Activated B cell treated with CpG ODN at 0.5 μM for 24 hours (primary cell): ENCODE measurements at places on chromosomes 13 and 19. TPM values are rescaled to one million over a fixed set of nuclear protein-coding genes. Genes with fewer than 3 reads are reported as not detected.
A peak's percentile ranks its signal among the peaks of the same experiment; 100 is the strongest.

SYNGR4 gene
- total RNA-seq = not detected in 2 replicates

KLF1 gene
- 0.12 TPM in 1 of 2 replicates, not detected in the other for total RNA-seq

SACS gene
- 27.2 and 29.3 TPM in 2 replicates for total RNA-seq

DACT3 gene
- total RNA-seq = 0.49 and 0.75 TPM in 2 replicates

F2RL3 gene
- 0.58 and 0.83 TPM in 2 replicates for total RNA-seq

GRCh38 chr13:20566468-20566897 lies 474 bp upstream of the IFT88 start:
- H3K4me3 ChIP-seq = peak overlapping the region; percentile 92
- peaks cover 18% of the 10 kb centered on the region for H3K4me1 ChIP-seq
- no peak for DNase-seq
- H3K36me3 ChIP-seq = peaks cover 5% of the 10 kb centered on the region

- no peak for DNase-seq
- H3K27ac ChIP-seq = no peak overlapping the region
- H3K27me3 ChIP-seq = peaks cover 19% of the 10 kb centered on the region
- no peak overlapping the region for H3K4me3 ChIP-seq
- no peaks in the 10 kb centered on the region for H3K36me3 ChIP-seq
These were observed 140.5 kb downstream of the SLC7A1 start for GRCh38 chr13:29454931-29455481.

DNA sequence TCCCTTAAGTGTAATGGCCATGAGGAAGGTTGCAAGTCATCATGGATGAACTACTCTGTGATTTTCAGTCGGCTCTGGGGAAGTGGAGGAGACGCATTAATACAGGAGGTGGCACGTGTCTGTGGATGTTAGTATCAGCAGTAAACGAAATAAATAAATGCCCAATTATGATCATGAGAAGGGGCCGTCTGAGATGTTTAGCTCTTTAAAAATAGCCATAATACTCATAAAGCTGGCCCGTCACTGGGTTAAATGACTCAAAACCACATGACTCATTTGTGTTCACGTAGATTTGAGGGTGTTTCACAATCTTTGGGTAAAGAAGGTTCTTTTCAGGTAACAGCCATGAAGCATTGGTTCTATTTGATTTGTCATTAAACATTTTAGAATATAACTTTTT lies 620.6 kb downstream of the GPC6 start:
- DNase-seq = no peak
- no peaks in the 10 kb centered on the region for H3K27me3 ChIP-seq
- no peak overlapping the region for H3K27ac ChIP-seq
- no peak overlapping the region for H3K4me3 ChIP-seq

GRCh38 chr13:78129823-78130222 lies 211.2 kb upstream of the EDNRB start:
- no peaks in the 10 kb centered on the region for H3K36me3 ChIP-seq
- DNase-seq = no peak
- H3K27ac ChIP-seq = no peak overlapping the region
- peaks cover 18% of the 10 kb centered on the region for H3K27me3 ChIP-seq

DNA sequence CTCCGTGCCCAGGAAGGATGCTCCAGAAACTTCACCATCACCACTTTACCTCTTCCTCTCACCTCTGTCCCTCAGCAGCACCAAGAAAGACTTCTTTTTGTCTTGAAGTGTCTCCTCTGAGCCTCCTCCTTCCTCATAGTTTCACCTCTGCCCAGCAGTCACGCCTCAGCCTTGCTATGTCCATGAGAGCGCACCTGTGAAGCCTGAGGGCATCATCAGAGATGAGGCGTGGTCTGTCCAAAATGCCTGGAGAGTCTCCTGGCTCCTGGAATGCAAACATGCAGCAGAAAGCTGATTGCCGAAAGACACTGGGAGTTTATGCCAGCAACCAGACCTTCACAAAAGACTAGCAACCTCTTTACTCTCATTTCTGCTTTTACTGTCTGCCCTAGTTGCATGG lies 336.6 kb downstream of the TEX29 start:
- no peak for DNase-seq
- no peaks in the 10 kb centered on the region for H3K36me3 ChIP-seq

DNA sequence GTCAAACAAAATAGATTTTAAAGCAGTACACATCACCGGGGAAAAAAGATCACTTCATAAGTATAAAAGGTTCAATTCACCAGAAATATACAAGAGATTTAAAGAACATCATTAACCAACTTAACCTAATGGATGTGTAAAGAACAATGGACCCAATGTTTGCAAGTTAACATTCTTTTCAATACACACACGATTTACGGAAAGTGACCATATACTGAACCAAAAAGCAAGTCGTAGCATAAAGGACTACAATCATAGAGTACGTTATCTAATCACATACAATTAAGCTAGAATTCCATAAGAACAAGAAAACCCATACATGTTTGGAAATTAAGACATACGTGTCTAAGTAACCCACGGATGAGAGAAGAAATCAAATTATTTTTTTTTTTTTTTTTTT lies 9.6 kb downstream of the TGDS start:
- no peaks in the 10 kb centered on the region for H3K27me3 ChIP-seq
- no peak overlapping the region for H3K4me3 ChIP-seq
- peaks cover 65% of the 10 kb centered on the region for H3K36me3 ChIP-seq
- H3K4me1 ChIP-seq = peaks cover 4% of the 10 kb centered on the region
- no peak overlapping the region for H3K27ac ChIP-seq

- peak overlapping the region; percentile 94 for H3K27ac ChIP-seq
- H3K4me3 ChIP-seq = peak overlapping the region; percentile 99
- no peaks in the 10 kb centered on the region for H3K27me3 ChIP-seq
- DNase-seq = peak; percentile 44
- H3K4me1 ChIP-seq = peaks cover 55% of the 10 kb centered on the region
These were observed 4.1 kb downstream of the IER2 start for GRCh38 chr19:13154241-13154778.

DNA sequence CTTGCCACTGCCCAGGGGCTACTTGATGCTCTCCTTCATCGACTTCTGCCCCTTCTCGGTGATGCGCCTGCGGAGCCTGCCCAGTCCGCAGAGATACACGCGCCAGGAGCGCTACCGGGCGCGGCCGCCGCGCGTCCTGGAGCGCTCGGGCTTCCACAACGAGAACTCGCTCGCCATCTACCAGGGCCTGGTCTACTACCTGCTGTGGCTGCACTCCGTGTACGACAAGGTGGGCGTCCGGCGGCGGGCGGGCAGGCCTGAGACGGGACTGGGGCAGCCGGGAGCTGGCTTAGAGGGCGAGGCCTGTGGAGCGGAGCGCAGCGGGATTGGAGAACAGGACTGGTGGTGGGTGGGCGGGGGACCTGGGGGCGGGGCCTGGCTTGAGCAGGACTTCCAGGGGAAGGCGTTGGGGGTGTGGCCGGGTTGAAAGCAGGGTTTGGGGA lies 12.7 kb upstream of the PSMD8 start:
- peaks cover 19% of the 10 kb centered on the region for H3K4me1 ChIP-seq
- no peak overlapping the region for H3K27ac ChIP-seq
- no peaks in the 10 kb centered on the region for H3K36me3 ChIP-seq
- peak overlapping the region; percentile 85 for H3K4me3 ChIP-seq

DNA sequence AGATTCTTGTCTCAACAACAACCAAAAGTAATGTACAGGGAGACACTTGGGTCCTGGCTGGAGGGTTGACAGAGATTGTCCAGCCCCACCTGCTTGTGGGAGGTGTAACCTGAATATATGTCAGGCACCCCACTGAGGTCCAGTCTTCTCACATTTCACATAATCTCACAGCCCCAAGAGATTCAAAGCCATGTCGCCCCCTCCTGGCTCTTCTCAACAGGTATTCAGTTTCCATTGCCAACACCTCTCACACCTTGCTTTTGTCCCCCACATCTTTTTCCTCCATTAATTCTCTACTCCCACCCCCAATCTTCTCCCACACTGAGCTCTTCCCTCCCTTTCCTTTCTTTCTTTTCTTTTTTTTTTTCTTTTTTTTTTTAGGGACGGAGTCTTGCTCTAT lies 11.2 kb downstream of the UNC13A start:
- H3K36me3 ChIP-seq = no peaks in the 10 kb centered on the region
- H3K4me1 ChIP-seq = peaks cover 14% of the 10 kb centered on the region
- peaks cover 33% of the 10 kb centered on the region for H3K27me3 ChIP-seq
- H3K27ac ChIP-seq = no peak overlapping the region

DNA sequence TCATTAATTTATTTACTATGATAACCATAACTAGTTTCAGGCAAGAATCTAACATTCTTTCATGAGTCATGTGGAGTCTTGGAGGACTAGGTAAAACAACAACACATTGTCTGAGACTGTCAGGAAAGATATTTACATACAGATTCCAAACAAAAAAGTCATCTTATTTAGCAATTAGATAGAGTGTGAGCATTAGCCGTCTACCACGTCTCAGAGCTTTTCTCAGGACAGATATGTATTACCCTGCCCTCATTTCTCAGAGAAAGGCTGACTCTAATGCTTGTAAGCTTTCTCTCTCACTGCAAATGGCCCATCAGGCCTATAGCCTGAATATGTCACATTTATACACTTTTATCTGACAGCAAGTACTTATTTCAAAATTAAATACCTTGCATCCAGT lies 312.1 kb upstream of the PCDH20 start:
- no peaks in the 10 kb centered on the region for H3K27me3 ChIP-seq
- H3K4me3 ChIP-seq = no peak overlapping the region
- H3K36me3 ChIP-seq = no peaks in the 10 kb centered on the region
- DNase-seq = no peak
- H3K27ac ChIP-seq = no peak overlapping the region

GRCh38 chr13:45194081-45194939 lies 6.5 kb downstream of the KCTD4 start:
- H3K27me3 ChIP-seq = no peaks in the 10 kb centered on the region
- peaks cover 18% of the 10 kb centered on the region for H3K4me1 ChIP-seq
- H3K4me3 ChIP-seq = no peak overlapping the region
- peaks cover 14% of the 10 kb centered on the region for H3K36me3 ChIP-seq

DNA sequence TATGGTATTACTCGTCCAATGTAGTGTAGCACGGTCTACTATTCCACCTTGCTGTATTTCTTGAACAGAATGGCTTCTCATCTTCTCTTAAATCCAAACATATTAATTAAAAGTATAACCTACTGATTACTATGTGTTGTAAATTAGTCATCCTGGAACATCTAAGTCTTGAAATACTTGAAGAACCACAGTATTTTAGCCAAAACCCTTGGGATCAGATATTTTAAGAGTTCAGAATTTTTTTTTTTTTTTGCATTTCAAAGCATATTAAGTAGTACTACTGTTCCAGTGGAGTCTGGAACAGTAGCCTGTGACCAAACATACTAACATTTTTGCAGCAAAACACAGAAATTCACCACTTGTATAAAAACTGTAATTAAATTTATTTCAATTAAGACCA lies 30.1 kb downstream of the ZC3H13 start:
- no peaks in the 10 kb centered on the region for H3K4me1 ChIP-seq
- H3K27ac ChIP-seq = no peak overlapping the region
- no peak for DNase-seq
- H3K4me3 ChIP-seq = no peak overlapping the region
- no peaks in the 10 kb centered on the region for H3K27me3 ChIP-seq

DNA sequence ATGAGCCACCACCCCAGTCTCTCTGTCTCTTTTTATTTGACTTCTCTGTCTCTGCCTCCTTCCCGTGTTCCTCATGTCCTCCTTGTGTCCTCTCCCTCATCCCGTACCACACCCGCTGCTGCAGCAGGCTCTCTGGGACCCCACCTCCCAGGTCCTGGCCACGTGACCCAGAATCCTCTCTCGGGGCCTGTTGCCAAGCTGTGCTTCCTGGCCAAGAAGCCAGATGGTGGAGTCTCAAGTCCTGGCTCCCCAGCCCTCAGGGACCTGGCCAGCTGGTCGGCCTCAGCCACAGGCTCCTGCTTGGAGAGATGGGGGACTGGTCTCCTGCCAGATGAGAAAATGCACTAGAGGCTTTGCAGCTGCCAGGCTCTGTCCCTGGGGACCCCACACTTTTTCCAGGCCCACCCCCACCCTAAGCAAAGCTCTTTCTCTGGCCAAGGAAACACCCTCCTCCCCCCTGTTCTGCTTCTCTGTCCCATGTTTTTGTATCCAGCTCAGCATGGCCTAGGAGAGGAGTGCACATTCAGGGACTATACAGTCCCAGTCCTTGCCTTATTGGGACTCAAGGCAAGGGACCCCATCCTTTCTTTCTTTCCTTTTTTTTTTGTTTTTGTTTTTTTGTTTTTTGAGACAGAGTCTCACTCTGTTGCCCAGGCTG lies 34.3 kb upstream of the SHKBP1 start:
- no peak for DNase-seq
- H3K36me3 ChIP-seq = no peaks in the 10 kb centered on the region
- H3K4me1 ChIP-seq = no peaks in the 10 kb centered on the region
- no peak overlapping the region for H3K27ac ChIP-seq
- peaks cover 7% of the 10 kb centered on the region for H3K27me3 ChIP-seq

DNA sequence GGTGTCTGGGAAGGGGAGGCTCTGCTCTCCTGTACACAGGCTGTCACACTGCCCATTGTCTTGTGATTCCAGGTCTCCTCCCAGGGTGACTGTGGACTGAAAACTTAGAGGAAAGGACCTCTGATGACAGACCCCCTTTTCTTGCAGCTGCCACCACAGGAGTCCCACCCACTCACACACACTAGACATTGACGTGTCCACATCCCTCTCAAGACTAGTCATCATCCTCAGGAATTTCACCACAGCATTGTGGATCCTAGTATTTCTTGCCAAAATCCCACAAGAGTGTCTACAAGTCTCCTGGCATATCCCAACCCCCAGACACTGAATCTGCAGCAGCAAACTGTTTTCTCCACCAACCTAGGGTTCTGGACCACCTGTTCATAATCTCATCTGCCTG lies 5.3 kb downstream of the ZNF85 start:
- no peaks in the 10 kb centered on the region for H3K27me3 ChIP-seq
- no peak overlapping the region for H3K27ac ChIP-seq
- peaks cover 15% of the 10 kb centered on the region for H3K36me3 ChIP-seq
- H3K4me1 ChIP-seq = peaks cover 10% of the 10 kb centered on the region

- H3K36me3 ChIP-seq = no peaks in the 10 kb centered on the region
- no peaks in the 10 kb centered on the region for H3K4me1 ChIP-seq
- no peaks in the 10 kb centered on the region for H3K27me3 ChIP-seq
- no peak for DNase-seq
- no peak overlapping the region for H3K27ac ChIP-seq
- no peak overlapping the region for H3K4me3 ChIP-seq
These were observed 211.7 kb downstream of the LIG4 start for GRCh38 chr13:108003626-108004025.

- peak overlapping the region; percentile 84 for H3K27ac ChIP-seq
- H3K4me3 ChIP-seq = peak overlapping the region; percentile 42
These were observed 3.7 kb downstream of the KASH5 start for GRCh38 chr19:49391581-49392399.
